Activated CD4-positive, alpha-beta T cell treated with anti-CD3 and anti-CD28 coated beads, Interleukin-2, amount 10 ng/mL, durations not matched to agents 7 days and 5 days (primary cell): ENCODE measurements at places on chromosomes 11 and 22.

GRCh38 chr22:41226723-41227655, 13.7 kb downstream of the CHADL start:
- DNase-seq, result no peak

DNA sequence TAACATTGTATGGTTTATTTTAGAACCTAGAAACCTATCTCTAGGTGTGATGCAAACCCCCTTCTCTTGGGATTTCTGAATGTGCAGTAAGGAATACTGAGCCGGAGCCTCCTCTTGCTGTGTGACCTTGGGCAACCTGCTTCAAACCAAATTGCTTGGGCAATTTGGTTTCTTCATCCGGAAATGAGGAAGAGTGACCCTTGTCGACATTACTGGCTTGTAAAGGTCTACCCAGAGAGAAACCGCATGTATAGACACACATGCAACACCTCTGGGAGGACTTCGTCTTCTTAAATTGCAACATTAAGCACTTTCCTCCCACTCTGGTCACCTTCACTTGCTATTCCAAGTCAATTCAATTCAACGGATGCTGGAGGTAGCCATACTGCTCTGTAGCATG, 19.6 kb upstream of the TP53I11 start:
- DNase-seq, result no peak

DNA sequence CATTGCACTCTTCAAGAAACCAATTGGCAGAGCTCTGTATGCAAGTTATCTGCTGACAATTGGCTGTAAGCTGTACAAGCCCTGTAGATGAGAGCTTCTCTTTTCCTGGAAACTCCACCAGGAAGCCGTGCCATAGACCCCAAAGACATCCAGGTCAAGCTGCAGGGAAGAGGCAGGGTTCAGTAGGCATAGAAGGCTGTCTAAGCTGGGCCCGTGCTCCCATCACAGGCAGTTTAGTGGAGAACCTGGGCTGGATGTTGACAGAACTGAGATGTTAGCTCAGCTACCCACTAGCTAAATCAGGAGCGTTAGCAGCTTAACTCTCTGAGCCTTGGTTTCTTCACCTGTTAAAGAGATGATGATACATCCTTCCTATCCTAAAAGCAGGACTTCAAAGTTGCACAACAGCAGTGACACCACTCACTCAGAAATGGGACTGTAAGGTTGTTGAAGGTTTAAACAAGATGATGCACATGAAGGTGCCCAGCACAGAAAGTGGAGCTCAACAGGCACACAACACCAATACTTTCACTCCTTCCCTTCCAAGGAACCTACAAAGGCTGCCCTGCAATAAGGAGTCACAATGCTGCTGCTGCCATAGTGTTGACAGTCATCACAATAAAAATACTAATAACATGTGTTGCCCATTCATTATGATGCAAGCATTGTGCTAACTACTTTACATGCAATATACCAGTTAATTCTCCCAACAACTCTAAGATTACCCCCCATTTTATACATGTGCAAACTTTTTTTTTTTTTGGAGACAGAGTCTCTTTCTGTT, 115.4 kb downstream of the ZBTB16 start:
- DNase-seq, result no peak

- DNase-seq, result no peak
These were observed 350.3 kb downstream of the AASDHPPT start for GRCh38 chr11:106427736-106428135.

GRCh38 chr22:42931421-42932196, 74.5 kb upstream of the ARFGAP3 start:
- DNase-seq, result no peak

- DNase-seq, result no peak
These were observed 89.1 kb upstream of the LUZP2 start for GRCh38 chr11:24407733-24408132.

DNA sequence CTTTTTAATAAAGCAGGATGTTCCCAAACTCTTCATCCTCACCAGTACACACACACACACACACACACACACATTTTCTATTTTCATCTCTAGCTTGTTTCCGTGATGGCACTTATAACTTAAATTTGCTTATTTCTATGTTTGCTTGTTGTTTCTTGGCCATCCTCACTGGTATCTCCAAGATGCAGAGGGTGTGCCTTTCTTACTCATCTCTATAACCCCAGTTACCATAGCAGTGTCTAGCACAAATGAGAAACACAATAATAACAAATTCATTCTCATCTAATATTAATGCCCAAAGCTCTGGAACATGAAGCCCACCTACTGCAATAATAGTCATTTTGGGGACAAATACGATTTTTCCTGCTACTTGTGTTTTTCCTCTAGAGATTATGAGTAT, 156.3 kb downstream of the GRM5 start:
- DNase-seq, result no peak

GRCh38 chr22:32697331-32697995, 104.0 kb upstream of the TIMP3 start:
- DNase-seq, result no peak

GRCh38 chr11:121199516-121199915, 93.1 kb upstream of the SC5D start:
- DNase-seq, result no peak

GRCh38 chr22:37228106-37229011, 15.7 kb downstream of the RAC2 start:
- DNase-seq, result peak; percentile 61

GRCh38 chr11:121794671-121795141, 321.3 kb downstream of the BLID start:
- no peak for DNase-seq

DNA sequence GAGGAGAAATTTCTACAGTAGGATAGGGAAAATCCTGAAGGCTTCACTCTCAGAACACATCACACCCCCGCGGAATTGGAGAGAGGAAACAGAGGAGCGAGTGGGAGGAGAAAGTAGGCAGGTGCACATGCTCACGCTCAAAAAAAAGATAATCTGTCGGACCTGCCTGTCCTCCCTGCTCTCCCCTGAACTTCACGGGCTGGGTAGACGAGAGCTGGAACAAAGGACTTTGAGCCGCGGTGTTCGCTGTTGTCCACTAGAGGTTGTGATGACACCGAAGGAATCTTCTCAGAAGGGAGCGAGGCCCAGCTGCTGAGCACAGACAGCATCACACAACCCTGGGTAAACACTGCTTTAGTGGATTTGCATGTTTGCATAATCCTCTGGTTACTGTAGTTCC, 5.0 kb downstream of the SEZ6L start:
- DNase-seq, result no peak

DNA sequence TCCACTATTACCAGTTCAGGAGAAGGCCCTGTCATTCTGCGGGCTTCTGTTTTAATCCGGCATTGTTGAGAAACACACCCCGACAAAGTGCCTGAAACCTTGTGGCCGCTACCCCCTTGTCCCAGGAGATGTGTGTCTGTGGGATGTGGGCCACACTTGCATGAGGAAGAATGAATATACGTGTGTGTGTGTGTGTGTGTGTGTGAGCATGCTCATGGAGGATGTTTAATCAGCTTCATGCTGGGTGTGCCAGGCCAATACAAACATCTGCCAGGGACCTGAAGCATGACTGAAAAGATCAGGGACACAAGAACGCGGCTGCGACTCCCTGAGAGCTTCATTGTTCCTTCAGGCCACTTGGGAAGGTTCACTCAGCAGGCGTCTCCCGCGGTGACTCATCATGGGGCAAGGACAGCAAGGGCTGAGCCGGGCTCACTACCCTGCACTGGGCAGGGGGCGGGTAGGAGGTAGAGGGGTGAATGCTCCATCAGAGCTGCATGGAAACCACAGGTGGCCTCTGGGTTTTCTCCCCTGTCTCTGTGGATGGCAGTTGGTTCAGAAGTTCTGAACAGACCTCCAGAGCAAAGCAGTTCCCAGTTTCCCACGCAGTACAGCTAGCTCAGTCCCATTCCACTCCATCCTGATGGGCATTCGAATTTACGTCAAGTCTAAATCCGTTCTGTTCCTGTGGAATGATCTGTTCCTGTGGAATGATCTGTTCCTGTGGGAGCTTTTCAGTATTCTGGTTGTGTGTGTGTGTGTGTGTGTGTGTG, 7.0 kb upstream of the MALAT1 start:
- no peak for DNase-seq

DNA sequence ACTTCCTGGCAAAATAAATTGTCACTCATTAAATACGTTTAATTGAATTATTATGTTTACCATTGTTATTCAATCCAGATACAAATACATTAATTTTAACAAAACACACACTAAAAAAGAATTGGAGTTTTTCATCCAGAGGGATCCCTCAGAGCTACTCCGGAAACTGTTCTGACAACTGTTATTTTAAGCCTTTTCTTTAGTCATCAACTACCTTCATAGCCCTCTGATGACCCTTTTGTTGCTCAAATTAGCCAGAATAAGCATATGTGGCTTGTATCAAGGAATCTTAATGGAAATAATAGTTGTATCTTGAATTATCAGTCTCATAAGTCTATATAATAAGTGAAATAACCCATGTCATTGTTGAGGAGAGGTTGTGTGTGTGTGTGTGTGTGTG, 405.4 kb upstream of the FAT3 start:
- DNase-seq, result no peak

- no peak for DNase-seq
These were observed 72.8 kb downstream of the ARL14EP start for GRCh38 chr11:30395751-30396150.

DNA sequence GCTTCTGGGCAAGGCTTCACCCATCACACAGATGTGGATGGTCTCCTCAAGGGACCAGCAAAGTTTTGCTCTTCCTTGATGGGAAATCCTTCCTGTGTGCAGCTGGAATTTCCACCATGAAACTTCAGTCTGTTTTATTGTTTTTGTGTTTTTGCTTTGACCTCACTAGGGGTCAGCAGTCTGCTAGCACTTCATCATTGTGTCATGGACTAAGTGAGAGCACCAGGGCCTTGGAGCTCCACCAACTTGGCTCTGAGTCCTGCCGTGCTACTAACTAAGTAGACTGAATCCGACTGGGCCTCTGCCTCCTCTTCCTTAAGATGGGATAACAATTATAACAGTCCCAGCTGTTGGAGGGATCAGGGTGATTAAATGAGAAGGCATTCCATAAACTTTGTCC, 305.8 kb upstream of the NCAM1 start:
- DNase-seq, result no peak

- DNase-seq, result no peak
These were observed 512.4 kb downstream of the DLG2 start for GRCh38 chr11:85114786-85115185.

DNA sequence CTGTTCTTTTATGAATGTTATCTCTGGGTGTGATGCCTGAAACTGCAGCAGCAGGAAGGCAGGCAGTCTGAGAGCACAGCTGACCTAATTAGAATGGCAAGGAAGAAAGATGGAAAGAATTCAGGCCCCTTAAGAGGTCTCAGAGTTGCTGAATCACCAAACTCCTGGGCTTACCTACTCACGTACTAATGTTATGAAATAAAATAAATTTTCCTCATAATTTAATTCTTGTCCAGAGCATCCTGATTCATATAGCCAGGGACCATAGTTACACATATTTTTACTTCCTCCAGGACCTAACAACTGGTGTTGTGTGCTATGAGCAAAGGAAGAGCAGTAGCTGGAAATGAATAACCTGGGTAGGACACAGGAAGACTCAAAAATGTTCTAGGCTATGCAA, 41.9 kb downstream of the SNX19 start:
- DNase-seq, result no peak

DNA sequence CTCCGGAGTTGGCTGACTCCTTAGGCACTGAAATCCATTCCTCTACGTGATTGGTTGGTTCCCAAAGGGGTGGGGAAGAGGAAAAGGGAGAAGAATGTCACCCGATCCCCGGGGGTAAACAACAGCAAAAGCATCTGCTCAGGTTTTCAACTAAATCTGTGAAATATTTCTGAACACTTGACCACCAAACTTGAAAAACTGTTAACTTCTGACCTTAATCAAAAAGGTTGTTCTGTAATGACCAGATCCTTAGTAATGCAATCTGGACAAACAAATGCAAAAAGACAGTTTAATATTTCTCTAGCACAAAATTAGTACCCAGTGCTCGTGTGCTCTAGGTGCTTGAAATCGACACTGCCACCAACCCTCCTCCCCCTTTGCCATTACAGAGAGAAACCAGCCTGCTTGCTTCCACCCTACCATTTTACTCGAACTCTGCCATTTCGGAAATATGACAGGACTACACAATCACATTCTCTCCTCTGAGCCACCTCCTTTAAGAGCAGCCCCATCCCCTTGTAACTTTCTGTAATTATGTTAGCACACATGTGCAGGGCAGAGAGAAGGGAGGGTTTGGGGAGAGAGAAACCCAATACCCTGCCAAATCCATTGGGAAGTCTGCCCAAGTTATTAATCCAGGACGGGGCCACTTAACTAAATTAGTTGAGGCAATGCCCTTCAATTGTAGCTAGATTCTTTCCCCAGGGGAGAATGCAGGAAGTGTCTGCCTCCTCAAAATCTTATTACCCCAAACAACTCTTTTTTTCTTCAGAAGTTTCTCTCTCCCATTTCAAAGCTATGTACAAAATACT, 113.8 kb downstream of the RBFOX2 start:
- no peak for DNase-seq

DNA sequence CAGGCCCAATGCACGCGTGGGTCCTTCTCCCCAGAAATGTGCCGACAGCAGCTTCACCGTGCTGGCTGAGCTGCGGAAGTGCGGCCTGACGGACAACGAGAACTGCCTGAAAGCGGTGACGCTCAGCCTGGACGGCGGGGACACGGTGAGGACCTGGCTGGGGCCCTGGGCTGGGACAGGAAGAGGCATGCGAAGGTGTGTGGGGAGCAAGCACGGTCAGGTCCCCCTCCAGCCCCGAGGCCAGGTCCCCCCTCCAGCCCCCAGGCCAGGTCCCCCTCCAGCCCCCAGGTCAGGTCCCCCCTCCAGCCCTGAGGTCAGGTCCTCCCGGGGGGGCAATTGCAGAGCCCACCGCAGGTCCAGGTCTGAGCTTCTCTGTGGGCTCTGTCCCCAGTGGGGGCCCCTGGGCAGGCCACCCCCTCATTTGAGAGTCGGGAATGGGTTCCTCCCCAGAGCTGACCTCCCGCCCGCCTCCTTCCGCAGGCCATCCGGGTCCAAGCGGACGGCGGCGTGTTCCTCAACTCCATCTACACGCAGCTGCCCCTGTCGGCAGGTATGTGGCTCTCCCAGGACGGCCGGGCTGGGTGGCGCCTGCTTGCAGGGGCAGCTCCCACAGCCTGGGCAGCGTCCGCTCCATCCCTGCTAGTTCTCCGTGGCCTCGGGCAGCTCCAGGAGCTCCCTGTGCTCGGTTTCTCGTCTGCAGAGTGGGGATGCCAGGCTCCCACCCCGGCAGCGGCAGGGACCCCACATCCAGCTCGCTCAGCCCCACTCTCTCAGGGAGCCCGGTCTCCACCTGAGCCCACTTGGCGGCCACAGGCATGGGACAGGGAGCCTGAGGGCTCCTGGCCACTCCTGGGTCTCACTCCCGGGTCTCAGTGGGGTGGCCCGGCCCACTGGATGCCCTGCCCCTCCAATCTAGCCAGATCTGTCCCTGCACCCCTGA, 7.9 kb downstream of the MUC5B start:
- DNase-seq, result no peak

GRCh38 chr22:25741692-25742626, at the start of gene MYO18B:
TSS of gene MYO18B (plus strand) at chr22:25742188. CDS start at chr22:25761093, 18,905 bp downstream.
- no peak for DNase-seq

- no peak for DNase-seq
These were observed 15.6 kb upstream of the WDR74 start for GRCh38 chr11:62854825-62855570.

DNA sequence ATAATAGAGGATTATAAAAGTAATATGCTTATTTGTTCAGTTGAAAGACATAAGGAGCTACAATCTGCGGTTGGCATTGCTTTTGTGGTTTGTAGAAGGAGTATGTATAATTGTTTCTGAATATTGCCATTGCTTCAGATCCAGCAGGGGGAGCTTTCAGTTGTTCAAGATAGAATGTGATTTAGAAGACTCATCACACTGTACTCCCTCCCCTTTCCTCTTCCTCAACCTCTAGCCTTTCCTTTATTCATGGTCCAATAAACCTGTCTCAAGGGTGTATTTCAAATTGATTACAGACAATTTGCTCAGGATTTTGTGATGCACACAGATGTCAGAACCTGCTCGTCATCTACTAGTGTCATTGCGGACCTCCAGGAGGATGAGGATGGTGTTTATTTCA, 9.8 kb downstream of the PRMT3 start:
- peak; percentile 60 for DNase-seq
